ENCODE measurements at places on chromosomes 11 and 22.

- no peak for DNase-seq
Observed at GRCh38 chr22:24496661-24497060, 1.5 kb downstream of the UPB1 start.

GRCh38 chr11:64996710-64997380 is at the start of gene BATF2:
Gene BATF2 (minus strand): TSS chr11:64996971. CDS start chr11:64996914, 57 bp downstream.
- DNase-seq: no peak

DNA sequence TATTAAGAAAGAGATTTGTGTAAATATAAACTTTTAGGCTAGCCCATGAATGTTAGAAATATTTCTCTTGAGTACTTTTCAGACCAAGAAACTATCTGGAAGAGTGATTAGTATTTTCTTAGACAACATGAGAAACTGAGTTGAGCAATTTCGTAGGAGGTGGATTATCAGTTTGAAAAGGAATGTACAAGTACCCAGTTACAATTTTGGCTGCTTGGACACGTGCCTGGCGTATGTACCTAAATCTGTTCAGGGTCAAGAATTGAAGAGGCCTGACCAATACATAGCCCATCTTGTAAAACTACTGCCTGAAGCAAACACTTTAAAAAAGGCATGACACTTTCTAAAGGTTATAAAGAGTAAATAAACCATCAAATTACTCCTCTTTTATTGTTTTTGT is 71.1 kb downstream of the CCDC73 start:
- DNase-seq: no peak

DNA sequence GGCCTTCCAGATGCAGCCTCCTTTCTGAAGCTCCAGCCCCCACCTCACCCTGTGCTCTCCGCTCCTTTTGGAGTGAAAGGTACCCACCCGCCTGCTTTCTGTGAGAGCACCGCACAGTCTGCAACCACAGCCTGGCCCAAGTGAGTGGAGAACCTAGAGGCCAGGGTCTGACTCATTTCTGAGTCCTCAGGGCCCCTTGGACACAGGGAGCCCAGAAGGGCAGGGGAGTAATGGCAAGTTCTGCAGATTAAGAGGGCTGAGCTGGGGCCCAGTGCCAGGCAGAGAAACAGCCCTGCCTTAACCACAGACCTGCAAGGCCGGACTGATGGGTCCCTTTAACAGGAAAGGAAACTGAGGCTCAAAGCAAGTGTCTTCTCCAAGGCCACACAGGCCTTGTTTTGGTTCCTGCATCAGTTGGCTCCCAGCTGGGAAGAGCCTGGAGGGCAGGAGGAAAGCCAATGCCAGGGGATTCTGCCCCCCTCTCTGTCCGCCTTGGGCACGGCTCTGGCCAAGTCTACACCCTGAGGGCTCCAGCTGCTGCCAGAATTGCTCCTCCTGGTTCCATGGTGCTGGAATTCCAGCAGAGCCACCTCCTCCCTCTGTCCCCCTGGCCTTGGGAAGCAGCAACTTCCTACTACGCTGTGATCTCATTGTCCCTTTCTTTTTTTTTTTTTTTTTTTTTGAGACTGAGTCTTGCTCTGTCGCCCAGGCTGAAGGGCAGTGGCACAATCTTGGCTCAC is 55.1 kb downstream of the CYTH4 start:
- no peak for DNase-seq

DNA sequence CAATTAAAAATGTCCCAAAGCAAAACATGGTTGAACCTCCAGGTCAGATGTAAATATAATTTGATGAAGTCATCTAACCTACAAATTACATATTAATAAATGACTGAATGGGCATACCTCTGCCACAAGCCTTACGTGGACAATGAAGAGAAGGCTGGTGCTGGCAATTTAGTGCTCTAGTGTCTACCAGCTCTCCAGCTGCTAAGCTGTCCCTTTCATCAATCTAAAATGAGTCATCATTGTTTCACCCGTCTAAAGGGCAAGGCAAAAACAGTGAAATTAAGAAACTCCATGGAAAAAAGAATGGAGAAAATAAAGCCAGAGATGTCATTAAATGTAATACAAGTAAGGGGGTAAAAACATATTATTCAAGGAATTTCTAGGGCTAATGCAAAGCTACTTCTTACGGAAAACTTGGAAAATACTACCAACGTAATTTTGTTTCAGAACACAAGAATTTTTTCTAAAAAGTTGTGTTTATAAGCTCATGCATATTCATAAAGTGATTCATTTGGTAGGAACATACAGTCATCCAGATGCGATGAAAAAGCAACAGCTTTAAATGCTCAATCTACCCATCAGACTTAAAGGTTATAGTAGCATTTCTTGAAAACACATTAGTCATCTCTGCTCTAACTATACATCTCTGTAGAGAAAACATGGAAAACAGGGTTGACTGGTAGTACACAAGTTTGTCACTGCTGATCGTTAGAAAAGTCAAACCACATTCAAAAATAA is 71.5 kb downstream of the SIK3 start:
- no peak for DNase-seq

- no peak for DNase-seq
Observed at GRCh38 chr11:34599406-34599945, 21.4 kb upstream of the EHF start.
